ENCODE measurements at places on chromosomes 5 and 9.

- peaks cover 11% of the 10 kb centered on the region for H3K36me3 ChIP-seq
- H3K4me3 ChIP-seq = no peak overlapping the region
- H3K4me1 ChIP-seq = no peaks in the 10 kb centered on the region
Measured at GRCh38 chr9:91296354-91296753, 65.4 kb downstream of the AUH start.

DNA sequence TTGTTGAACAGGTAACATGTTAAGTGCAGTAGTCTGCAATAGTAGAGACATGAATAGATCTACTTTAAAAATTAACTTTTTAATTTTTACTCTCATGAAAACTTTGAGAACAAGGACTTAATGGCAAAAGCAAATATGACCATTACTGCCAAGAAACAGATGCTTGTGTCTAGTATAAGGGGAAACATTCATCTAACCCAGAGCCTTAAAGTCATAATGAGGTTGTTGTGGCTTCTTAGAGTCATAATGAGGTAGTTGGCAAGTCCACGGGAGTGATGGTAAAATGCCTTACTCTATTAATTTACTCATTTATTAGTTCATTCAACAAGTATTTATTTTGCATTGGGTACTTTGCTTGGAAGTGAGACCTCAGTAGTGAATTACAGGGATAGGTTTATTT lies 71.5 kb downstream of the JAKMIP2 start:
- no peaks in the 10 kb centered on the region for H3K4me1 ChIP-seq
- H3K27ac ChIP-seq = no peak overlapping the region
- DNase-seq = no peak
- no peaks in the 10 kb centered on the region for H3K36me3 ChIP-seq
- no peaks in the 10 kb centered on the region for H3K27me3 ChIP-seq
- no peak overlapping the region for H3K4me3 ChIP-seq

DNA sequence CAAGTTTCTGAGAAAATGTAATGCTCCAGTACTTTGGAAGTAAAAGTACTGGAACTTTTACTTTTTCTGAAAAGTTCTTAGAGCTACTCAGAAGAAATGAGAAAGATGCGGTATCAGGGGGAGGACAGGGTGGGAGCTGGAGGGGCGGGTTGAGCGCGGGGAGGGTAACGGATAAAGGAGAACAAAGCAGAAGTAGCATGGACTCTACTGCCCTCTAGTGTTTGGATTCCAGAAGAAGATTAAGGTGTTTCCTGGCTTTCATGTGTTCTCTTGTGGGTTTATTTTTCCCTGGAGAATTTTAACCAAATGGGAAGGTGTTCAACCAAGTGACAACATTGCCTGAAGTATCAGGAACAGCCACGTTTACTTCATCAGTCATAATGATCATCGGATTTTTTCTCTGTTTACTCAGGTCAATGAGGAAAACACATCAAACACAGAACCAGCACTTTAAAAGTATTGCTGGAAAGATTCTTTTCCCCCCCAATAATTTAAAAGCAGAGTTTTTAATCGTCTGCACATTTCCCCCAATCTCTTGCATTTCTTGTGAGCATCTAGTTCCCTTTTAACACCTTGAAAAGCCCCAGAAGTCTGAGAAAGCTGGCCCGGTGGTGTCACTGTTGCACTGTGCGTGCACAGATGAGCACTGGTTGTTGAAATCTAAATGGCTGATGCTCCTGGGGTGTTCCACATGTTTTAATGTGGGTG lies 190.6 kb downstream of the MPDZ start:
- H3K27me3 ChIP-seq = no peaks in the 10 kb centered on the region
- no peak overlapping the region for H3K27ac ChIP-seq
- no peak overlapping the region for H3K4me3 ChIP-seq
- peak; percentile 66 for DNase-seq
- no peaks in the 10 kb centered on the region for H3K36me3 ChIP-seq

DNA sequence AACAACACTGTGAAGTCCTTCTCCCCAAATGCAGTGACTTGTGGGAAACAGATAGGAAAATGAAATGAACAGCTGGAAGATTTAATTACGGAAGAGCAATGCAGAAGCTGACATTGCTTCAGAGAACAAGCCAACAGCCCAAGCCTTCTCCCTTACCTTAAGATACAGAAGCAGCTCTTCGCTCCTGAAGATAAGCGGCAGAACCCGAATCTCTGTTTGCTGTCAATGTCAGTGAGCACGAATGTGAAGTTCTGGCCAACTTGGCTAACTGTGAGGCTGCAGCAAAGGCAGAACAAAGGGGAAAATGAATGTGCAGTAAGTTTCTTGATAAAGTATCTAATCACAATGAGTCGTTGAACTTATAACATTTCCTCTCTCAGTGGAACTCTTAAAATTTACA lies 172.4 kb downstream of the DENND1A start:
- H3K4me3 ChIP-seq = no peak overlapping the region
- peaks cover 8% of the 10 kb centered on the region for H3K4me1 ChIP-seq
- no peaks in the 10 kb centered on the region for H3K27me3 ChIP-seq
- no peak overlapping the region for H3K27ac ChIP-seq
- peaks cover 22% of the 10 kb centered on the region for H3K36me3 ChIP-seq
- DNase-seq = peak; percentile 20

- peaks cover 10% of the 10 kb centered on the region for H3K4me1 ChIP-seq
- H3K27ac ChIP-seq = peak overlapping the region; percentile 13
Measured at GRCh38 chr9:33180526-33181184, 13.5 kb upstream of the B4GALT1 start.
